CD4-positive, alpha-beta memory T cell (primary cell): ENCODE measurements at places on chromosomes 1 and 21. TPM values are rescaled to one million over a fixed set of nuclear protein-coding genes. Genes with fewer than 3 reads are reported as not detected.
A peak's percentile ranks its signal among the peaks of the same experiment; 100 is the strongest.

Gene HSD3B2
- total RNA-seq: not detected

GRCh38 chr1:26913389-26913753 is 404 bp downstream of the NR0B2 start:
- H3K36me3 ChIP-seq: no peaks in the 10 kb centered on the region
- no peaks in the 10 kb centered on the region for H3K27me3 ChIP-seq
- no peak overlapping the region for H3K27ac ChIP-seq
- H3K4me3 ChIP-seq: no peak overlapping the region
- no peaks in the 10 kb centered on the region for H3K4me1 ChIP-seq
- no peak for DNase-seq

GRCh38 chr1:70685300-70686286 is 274.5 kb downstream of the CTH start:
- no peak overlapping the region for H3K4me3 ChIP-seq
- peak; percentile 9 for DNase-seq
- no peaks in the 10 kb centered on the region for H3K36me3 ChIP-seq
- H3K4me1 ChIP-seq: no peaks in the 10 kb centered on the region
- no peaks in the 10 kb centered on the region for H3K27me3 ChIP-seq

DNA sequence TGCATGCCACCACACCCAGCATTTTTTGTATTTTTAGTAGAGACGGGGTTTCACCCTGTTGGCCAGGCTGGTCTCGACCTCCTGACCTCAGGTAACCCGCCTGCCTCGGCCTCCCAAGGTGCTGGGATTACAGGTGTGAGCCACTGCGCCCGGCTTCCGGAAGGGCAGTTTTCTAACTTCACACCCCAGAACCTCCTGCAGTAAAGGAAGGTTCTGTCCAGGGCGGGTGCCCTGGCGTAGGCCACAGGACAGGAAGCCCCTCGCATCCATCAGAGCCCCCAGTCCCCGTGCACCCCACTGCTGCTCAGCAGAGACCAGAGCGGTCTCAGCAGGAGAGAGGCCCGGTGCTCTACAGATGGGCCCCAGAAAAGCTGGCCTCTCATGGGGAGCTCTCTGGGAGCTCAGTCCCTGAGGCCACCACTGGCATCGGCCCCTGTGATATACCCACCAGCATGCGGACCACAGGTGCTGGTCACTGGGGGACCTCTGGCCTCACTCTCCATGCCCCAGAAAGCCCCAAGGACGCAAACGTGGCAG is 4.1 kb upstream of the DNMT3L start:
- no peak for DNase-seq
- no peaks in the 10 kb centered on the region for H3K4me1 ChIP-seq
- no peaks in the 10 kb centered on the region for H3K27me3 ChIP-seq
- H3K27ac ChIP-seq: no peak overlapping the region
- no peaks in the 10 kb centered on the region for H3K36me3 ChIP-seq

- no peak overlapping the region for H3K27ac ChIP-seq
- H3K36me3 ChIP-seq: no peaks in the 10 kb centered on the region
- H3K4me1 ChIP-seq: no peaks in the 10 kb centered on the region
- H3K4me3 ChIP-seq: no peak overlapping the region
- no peaks in the 10 kb centered on the region for H3K27me3 ChIP-seq
Measured at GRCh38 chr1:11311816-11312755, 39.1 kb downstream of the UBIAD1 start.

- H3K27me3 ChIP-seq: no peaks in the 10 kb centered on the region
- H3K4me1 ChIP-seq: no peaks in the 10 kb centered on the region
- H3K4me3 ChIP-seq: no peak overlapping the region
Measured at GRCh38 chr1:215421744-215422143, 145.4 kb upstream of the KCTD3 start.

DNA sequence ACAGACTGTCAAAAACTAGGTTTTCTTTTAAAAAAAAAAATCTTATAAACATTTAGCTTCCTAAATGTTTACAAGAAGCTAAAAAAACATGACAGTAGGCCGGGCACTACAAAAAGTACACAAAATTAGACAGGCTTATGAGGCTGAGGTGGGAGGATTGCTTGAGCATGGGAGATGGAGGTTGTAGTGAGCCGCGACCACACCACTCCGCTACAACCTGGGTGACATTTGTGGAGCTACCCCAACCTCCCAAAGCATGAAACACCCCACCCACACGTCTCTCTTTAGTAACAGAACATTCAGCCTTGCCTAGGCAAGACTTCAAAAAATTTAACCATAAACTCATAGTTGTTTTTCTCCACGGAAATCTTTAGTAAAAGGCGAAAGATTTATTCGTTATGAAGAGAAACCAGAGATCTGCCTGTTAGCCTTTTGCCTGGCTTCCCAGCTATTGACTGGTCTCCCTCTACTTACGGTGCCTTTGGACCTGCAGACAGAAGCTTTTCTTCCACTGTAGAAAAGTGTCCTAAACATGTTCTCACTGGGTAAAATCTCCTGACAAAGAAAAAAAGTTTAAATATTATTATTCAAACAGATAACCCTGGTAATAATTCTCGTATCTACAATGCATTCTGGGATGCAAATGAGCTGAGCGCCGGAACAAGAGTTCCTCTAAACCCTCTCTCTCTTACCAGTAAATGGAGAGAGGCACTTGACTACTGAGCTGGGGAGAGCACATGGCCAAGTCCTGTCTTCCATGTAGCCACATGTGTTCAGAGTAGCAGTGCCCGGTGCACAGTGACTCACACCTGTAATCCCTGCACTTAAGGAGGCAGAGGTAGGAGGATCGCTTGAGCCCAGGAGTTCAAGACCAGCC is 9.2 kb downstream of the RNU5D-1 start:
- no peak overlapping the region for H3K4me3 ChIP-seq
- peak; percentile 77 for DNase-seq
- H3K27ac ChIP-seq: peak overlapping the region; percentile 51

DNA sequence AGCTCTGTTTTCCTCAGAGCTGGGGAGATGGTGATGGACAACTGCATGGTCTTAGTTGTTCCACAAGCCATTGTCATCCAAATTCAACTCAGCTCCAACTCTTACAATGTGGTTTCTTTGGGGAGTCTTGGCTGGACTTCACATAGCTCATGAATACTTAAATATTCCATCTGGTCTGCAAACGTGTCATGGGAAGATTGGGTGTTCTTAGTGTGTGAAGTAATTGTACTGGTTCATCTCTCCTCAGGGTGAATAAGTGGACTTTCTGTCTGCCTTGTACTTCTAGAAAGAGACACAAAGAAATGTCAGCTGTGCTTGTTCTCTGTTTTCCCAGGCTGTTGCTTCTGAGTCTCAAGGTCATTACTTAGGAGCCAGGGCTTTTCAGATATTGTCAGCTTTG is 106.6 kb downstream of the VPS13D start:
- H3K4me3 ChIP-seq: no peak overlapping the region
- H3K27me3 ChIP-seq: no peaks in the 10 kb centered on the region
- no peak for DNase-seq

DNA sequence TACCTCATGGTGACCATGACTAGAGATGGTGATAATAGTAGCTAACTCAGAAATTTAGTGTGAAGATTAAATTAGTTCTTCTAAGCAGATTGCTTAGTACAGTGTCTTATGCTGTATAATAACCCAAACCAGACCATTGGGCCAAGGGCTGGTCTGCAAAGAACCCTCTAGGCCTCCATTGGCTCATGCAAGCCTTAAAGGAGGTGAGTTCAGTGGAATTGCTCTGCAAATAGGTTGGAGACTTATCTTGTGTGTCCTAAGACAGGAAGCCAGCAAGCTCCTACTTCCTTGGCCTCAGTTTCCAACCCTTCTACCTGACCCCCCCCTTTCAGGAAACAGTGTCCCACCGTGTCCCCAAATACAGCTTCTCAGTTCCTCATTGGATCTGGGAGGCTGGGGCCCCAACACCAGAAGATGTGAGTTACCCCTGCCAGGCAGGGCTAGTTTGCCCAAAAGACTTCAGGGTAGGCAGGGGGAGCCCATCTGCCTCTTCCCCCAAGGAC is 1.9 kb upstream of the MEF2D start:
- no peaks in the 10 kb centered on the region for H3K27me3 ChIP-seq
- peak overlapping the region; percentile 94 for H3K27ac ChIP-seq
- H3K4me1 ChIP-seq: peaks cover 71% of the 10 kb centered on the region
- no peak for DNase-seq
- peaks cover under 1% of the 10 kb centered on the region for H3K36me3 ChIP-seq
